ENCODE measurements at places on chromosomes 3 and 15.

GRCh38 chr3:197490098-197491058, 65.4 kb downstream of the BDH1 start:
- DNase-seq: no peak

GRCh38 chr15:35061161-35061824, 23.8 kb downstream of the NANOGP8 start:
- DNase-seq: no peak

DNA sequence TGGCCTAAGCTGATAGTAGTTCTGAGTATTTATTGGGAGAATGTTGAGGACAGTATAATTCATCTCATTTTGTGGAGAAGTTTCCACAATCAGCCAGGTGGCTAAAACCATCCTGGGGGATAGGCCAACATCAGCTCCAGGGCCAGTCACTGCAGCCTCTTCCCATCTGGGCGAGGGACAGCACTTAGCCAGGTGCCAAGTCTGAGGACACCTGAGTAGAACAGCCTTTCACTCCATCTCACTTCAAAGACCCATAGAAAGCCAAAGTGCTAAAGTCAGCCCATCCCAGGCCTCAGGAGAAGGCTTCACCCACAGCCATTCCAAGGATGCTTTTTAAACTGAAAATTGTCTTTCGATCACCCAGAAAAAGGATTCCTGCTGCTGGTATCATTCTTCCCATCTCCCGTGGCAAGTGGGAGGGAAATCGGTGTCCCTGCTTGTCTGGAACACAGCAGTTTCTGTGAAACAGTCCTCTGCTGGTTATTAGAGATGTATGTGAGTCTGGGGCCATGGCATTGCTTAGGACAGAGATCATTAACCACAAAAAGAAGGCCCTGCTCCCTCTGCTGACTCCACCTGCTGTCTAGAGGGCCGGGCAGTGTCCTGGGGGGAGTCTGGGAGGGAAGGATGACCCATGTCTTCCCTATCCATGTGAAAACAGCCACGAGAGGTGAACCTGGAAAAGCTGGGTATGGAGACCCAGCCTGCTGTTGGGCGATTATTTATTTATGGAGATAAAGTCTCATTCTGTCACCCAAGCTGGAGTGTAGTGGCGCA, 9.6 kb downstream of the CALML4 start:
- no peak for DNase-seq

DNA sequence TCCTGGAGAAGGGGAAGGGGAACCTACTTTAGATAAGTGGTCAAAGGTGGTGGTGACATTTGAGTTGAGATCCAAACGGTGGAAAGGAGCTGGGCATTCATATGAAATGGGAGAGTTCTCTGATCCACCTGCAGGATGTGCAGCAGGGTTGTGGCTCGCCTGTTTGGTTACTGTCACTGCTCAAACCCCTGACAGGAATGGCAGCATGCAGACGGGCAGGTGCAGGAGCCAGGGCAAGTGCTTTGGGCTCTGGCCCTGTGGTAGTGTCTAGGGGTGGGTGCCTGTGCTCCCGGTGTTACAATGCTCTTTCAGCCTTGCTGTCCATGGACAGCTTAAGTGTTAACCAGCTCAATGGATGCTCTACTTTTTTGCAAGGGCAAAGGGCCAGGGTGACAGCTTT, 18.5 kb downstream of the PAQR9 start:
- DNase-seq: no peak

DNA sequence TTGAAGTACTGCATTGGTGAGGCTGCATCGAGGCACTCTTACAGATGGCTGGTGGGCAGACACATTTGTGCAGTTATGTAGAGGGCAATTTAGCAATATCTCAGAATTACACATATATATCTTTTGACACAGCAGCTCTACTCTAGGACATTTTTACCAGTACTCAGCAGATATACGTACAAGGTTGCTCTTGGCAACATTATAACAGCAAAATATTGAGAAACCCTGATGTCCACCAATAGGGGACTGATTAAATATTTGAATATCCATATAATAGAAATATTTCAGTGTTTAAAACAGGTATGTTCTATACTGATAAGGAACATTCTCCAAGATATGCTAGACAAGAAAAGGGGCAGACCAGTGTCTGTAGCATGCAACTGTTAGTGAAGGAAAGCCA, 7.9 kb upstream of the FBXO22 start:
- DNase-seq: no peak

GRCh38 chr15:100081454-100081853, 260.3 kb downstream of the ADAMTS17 start:
- DNase-seq: no peak

DNA sequence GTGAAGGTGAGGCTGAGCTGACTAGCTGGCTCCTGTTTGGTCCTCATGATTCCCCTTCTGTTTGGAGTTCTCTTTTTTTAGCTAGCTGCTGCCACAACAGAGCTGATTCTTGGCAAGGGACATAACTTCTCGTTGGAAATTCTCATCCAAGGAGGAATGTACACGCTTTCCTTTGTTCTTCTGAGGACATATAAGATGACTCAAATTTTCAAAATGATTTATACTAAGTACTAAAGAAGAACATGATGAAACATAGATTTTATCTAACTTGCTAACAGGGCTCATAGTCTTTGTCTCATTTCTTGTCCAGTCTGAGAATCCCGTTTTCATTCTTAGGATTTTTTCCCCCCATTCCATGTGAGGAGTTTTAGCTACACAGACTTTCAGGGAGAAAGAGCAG, 2.9 kb upstream of the TFG start:
- DNase-seq: no peak

GRCh38 chr3:75687323-75687722, 23.2 kb downstream of the FRG2C start:
- no peak for DNase-seq

DNA sequence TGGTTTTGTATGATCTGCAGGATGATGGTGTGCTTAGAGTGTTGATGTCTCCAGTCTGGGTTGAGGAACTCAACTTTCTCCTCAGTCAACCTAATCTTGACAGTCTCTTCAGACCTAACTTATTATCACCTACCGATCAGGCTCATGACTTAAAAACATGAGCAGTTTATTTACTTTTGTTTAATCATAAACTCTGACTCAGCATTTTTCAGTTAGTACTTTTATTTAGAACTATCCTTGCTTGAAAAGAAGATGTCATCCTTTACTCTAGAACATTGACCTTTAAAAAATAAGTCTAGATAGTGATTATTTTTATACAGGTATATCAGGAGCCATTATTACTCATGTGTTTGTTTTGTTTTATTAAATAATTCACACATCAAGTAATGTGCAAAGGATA, 414.8 kb downstream of the AGBL1 start:
- no peak for DNase-seq

- no peak for DNase-seq
These were observed 5.2 kb downstream of the TLE3 start for GRCh38 chr15:70092464-70093027.

DNA sequence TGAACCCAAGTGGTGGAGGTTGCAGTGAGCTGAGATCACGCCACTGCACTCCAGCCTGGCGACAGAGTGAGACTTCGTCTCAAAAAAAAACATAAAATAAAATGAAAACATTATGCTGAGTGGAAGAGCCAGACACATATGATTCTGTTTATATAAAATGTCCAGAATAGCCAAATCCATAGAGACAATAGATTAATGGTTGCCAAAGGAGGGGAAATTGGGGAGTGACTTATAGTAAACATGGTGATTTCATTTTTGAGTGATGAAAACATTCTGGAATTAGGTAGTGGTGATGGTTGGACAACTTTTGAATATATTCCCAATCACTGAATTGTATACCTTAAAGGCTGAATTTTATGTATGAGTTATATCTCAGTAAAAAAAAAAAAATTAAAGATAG, 172.0 kb upstream of the BFSP2 start:
- DNase-seq: no peak

DNA sequence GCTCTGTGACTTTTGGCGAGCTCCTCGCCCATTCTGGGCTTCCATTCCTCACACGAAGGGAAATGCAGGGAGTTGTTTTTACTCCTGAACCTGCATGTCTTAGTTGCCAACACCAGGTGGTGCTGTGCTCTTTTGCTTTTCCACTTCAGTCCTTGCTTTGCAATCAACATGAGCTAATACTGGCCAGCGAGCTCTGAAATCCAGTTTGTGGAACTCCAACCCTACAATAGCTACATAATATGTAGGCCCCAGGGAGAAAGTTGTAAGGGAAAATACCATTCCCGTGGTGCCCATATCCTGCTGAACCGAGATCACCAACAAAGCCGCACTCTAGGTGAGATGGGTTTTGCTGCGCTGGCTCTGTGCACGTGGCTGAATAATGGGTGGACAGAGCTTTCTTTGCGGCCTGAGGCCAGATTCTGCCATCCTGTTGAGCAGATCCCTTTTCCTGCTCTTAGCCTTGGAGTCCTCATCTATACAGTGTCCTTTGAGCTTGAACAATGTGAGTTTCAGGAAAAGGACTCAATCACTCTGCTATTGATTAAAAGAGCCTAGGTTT, 25.0 kb downstream of the LSM3 start:
- DNase-seq: peak; percentile 43

DNA sequence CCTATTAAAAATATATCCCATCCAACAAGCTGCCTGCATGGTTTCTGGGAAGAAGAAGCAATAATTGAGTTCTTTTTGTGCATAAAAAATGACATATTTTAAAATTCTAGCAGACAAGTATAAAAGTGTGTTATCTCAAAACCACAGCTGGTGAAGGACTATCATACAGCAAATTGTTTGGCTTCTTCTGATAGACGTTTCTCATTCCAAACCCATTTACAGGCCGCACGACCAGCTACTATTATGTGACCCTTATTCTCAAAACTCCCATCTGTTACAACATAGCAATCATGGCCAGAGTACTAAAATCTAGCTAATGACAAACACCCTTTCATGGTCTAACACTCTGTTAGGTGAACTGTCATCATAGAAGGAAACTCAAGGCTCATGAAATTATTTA, 21.7 kb downstream of the ETFA start:
- no peak for DNase-seq

GRCh38 chr3:79178471-79179180, 589.2 kb downstream of the ROBO1 start:
- DNase-seq: peak; percentile 51

DNA sequence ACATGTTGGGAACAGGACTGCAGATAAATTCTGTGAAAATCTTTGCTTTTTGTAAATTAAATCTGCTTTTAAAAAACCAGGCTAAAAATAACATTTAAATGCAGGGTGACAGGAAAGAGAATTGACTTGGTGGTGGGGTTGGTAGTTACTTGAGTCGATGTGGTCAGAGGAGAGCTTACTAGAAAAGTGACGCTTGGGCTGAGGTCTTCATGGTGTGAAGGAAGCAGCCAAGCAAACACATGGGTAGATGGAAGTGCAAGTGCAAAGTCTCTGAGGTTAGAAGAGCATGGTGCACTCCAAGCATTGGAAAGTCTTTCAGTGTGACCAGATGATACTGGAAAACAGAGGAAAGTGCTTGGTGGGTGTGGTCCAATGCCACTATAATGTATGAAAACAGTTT, 86.4 kb upstream of the THBS1 start:
- DNase-seq: no peak

DNA sequence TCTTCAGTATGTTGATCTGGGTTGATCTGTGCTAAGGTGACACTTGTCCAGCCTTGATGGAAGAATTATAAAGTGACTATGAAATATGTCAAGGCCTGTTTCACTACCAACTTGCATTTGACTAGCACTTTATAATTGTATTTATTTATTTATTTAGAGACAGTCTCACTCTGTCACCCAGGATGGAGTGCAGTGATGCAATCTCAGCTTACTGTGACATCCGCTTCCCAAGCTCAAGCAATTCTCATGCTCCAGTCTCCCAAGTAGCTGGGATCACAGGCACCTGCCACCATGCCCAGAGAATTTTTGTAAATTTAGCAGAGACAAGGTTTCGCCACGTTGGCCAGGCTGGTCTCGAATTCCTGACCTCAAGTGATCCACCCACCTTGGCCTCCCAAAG, 25.5 kb upstream of the LACTB start:
- no peak for DNase-seq

DNA sequence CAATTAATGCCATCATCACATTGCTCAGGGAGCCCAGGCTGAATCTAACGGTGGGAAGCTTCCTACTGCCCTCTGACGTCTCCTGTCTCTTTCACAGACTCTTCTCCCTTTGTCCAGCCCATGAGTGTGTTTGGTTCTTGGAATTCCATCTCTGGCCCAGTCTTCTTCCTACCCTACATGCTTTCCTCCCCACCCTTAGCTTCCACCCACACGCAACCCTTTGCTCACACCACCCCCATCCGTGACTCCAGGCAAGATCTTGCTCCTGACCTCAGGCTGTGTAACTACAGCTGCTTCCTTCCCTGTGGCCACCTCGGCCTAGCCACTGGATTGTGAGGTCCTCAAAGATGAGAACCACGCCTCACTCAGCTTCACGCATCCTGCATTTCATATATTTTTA, 72.3 kb upstream of the THBS1 start:
- DNase-seq: no peak

DNA sequence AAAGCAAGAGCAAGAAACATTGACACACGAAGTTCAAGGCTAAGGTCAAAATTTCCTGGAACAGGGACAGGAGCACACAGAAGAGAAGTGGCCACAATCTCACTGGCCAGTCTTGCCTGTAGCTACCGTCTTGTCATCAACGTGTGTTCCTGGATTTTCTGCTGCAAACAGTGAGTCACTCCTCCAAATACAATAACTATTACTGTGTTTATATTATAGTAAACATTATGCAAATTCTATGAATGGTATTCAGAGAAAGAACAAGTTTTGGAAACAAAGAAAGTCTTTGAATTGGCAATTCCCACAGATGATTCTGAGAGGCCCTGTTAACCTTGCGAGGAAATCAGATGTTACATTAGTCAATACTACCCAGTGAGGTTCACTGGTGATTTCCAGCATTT, 220.5 kb downstream of the FAM43A start:
- no peak for DNase-seq

GRCh38 chr3:186142393-186142932, 33.6 kb upstream of the ETV5 start:
- DNase-seq: peak; percentile 74

GRCh38 chr3:138688871-138689299, 80.3 kb downstream of the FAIM start:
- DNase-seq: no peak
